ENCODE measurements at places on chromosomes 5 and 9.

DNA sequence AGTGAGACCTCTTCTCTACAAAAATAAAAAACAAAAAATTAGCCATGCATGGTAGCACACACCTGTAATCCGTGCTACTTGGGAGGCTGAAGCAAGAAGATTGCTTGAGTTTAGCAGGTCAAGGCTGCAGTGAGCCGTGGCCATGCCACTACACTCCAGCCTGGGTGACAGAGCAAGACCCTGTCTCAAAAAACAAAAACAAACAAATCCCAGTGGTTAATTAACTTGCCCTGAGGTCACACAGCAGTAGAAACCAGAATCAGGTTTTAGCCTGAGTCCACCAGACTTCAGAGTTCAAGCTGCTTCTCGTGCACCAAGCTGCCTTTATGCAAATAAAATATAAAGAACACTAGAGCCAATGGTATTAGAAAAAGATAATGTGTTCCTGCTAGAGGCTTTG is 169.7 kb downstream of the GOLPH3 start:
- DNase-seq: no peak

- DNase-seq: no peak
Observed at GRCh38 chr5:173764332-173765028, 123.7 kb upstream of the CPEB4 start.

DNA sequence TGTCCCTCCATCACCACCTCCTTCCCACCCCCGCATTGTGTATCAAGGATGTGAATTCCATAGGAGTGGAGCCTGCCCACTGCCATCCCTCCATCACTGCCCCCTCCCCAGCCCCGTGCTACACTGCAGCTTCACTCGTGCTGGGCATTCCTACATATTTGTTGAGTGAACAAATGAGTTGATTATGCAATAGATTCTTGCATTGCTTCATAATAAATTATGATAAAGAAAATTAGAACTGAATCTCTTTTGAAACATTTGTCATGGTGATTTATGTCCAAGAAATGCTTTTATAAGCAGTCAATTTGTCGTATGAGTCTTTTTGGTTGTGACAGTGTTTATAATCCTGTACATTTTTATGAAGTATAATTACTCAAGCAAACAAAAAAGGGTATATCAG is 83.2 kb downstream of the IRX1 start:
- no peak for DNase-seq

DNA sequence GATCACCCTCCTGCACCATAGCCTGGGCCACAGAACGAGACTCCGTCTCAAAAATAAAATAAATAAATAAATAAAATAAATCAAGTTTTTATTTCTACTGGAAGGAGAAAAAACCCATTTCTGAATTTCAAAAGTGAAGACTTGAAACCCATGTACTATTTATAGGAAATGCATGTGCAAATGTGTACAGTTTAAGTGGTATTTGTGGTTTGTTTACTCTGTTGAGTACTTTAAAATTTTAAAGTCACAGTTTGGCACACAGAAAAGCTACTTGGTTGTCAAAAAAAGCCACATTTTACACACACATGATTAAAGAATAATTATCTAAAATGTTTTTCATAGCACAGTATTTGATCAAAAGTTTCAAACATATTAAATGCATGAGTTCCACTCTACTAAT is 43.6 kb downstream of the NR3C1 start:
- no peak for DNase-seq

DNA sequence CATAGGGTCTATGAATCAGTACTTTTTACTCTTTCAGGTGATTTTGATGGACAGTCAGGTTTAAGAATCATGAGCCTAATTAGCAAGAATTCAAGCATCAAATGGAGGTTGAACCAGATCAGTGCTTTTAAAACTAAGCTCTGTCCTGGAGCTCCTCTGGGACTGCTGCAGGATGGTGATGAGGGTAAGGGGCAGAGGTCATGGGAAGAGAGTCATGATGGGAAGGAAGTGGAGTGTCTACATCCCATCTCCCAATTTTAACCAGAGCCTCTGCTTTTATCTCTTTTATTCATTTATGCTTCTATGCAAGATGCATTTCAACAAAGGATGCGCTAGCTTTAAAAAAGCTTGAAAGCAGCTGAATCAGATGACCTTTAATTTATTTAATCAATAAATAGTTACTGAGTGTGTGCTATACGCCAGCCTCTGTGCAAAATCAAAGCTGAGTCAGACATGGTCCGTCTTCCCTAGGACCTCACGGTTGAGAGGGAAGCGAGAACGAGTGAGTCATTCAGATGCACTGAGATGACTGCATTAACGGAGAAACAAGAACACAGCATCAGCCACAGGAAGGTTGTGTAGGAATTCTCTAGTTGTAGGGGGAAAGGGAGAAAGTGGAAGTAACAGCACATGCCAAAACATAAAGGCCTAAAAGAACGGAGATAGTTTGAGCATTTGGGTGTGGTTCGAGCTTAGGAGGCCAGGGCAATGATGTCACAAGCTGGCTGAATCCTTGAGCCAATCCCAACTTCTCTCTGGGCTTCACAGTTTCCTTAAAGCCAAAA is 441.6 kb upstream of the BRINP1 start:
- no peak for DNase-seq

DNA sequence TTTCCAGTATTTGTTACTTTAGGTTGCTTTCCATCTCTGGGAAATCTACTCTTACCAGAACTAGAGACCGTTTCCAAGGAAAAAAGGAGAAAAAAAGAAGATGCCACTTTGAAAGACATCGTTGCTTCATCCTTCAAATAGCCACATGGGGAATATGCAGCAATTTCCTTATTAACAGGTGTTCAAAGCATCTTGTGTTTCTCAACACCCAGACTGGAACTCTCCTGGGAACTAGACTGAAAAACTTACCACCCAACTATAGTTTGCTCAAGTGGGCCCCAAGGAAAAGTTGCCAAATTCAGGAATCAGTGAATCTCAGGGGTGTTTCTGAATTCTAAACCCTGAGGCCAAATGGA is 80.0 kb upstream of the JAK2 start:
- no peak for DNase-seq

GRCh38 chr5:148915224-148915817 is 88.9 kb downstream of the ADRB2 start:
- no peak for DNase-seq

- no peak for DNase-seq
Observed at GRCh38 chr9:112203536-112203935, 28.4 kb upstream of the SUSD1 start.

- DNase-seq: no peak
Observed at GRCh38 chr5:96823900-96824380, 16.2 kb upstream of the ERAP1 start.

GRCh38 chr9:116193636-116194035 is 40.0 kb downstream of the PAPPA start:
- DNase-seq: no peak

DNA sequence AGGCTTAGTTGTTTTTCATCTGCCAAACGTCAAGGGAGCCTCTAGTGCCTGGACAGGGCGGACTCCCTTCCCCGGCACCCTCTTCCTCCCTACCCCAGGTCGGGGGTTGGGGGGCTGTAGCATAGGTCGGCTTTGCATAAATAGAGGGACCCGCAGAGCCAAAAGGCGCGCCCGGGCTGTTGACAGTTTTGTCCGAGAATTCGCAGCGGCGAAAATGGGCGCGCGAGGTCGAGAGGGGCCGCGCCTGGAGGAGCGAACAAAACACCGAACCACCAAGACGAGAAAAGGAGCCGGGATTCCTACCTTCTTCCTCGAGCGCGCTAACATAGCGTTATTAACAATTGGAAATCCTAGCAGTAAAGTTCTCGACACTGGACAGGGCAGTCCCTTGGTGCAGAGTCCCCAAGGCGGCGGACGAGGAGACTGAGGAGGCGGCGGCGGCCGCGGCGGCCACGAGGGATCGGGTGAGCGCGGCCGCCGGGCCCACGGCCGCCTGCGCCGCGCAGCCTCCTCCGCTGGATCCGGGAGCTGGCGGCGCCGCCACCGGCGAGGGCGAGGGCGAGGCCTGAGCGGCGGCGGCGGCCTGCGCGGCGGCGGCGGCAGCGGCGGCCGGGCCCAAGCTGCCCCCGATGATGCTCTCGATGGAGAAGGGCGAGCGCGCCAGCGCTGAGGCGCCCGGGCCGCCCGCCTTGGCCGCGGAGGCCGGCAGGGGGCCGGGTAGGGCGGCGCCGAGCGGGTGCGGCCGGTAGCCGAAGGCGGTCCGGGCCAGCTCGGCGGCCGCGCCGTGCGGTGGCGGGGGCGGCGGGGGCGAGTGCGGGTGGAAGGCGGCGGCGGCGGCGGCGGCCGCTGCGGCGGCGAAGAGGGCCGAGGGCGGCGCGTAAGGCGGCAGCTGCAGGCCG is 1.7 kb downstream of the FOXD1 start:
- no peak for DNase-seq

DNA sequence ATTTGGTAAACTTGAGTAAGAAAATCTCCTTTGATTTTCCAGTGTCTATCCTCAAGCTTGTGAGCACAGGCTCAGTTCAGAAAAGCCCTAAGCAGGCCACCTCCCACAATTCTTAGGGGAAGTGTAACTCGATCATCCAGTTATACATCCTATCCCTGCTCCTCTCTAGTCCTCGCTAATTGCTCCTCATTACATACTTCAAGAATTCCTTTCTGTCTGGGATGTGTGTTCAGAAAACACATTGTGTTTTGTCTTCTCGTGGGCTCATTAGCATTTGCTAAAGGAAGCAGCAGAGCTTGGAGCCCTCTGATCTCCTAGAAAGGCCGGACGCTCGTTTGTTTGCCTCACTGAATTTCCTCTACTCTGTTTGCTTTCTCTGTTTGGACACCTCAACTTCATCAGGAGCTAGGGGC is 268.2 kb upstream of the RFX3 start:
- no peak for DNase-seq

- DNase-seq: no peak
Observed at GRCh38 chr5:134968055-134968454, 348 bp downstream of the CATSPER3 start.

- no peak for DNase-seq
Observed at GRCh38 chr9:34520505-34521385, 2.0 kb downstream of the ENHO start.

GRCh38 chr9:134546246-134546731 is 95.3 kb upstream of the COL5A1 start:
- DNase-seq: no peak

- no peak for DNase-seq
Observed at GRCh38 chr5:107801061-107801460, 130.3 kb upstream of the EFNA5 start.

- no peak for DNase-seq
Observed at GRCh38 chr5:101346906-101347305, 443.8 kb upstream of the ST8SIA4 start.

GRCh38 chr9:35909687-35910612 is 660 bp downstream of the SPAAR start:
- DNase-seq: no peak

DNA sequence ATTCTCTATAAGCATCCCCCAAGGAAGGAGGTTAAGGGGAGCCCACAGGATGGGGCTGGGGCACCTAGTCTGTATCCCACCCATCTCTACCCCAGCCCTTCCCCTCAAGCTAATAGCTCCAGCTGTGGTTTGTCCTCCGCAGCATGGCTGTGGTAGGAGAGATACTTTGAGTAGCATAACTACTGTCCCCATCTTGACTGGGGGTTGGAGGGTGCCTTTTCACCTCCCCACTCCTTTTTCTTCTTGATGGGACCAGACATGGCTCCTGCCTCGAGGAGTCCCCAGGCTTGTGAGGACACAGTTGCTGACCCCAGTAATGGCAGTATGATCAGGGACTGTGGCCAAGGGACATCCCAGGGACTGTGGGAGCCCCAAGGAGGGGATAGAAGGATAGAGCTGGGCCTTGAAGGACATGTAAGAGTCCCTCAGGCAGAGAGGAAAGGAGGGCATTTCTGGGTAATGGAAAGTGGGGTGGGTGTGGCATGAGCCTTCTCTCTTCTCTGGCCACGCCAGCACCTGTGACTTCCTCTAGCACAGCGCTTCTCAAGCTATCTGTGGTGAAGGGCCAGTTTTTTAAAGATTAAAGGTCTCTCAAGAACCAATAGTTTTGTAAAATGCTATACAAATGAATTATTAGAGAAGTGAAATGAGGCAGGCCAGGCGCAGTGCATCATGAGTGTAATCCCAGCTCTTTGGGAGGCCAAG is 14.0 kb downstream of the OLFML2A start:
- no peak for DNase-seq

GRCh38 chr5:112844489-112844888 is 16.6 kb upstream of the SRP19 start:
- DNase-seq: no peak

DNA sequence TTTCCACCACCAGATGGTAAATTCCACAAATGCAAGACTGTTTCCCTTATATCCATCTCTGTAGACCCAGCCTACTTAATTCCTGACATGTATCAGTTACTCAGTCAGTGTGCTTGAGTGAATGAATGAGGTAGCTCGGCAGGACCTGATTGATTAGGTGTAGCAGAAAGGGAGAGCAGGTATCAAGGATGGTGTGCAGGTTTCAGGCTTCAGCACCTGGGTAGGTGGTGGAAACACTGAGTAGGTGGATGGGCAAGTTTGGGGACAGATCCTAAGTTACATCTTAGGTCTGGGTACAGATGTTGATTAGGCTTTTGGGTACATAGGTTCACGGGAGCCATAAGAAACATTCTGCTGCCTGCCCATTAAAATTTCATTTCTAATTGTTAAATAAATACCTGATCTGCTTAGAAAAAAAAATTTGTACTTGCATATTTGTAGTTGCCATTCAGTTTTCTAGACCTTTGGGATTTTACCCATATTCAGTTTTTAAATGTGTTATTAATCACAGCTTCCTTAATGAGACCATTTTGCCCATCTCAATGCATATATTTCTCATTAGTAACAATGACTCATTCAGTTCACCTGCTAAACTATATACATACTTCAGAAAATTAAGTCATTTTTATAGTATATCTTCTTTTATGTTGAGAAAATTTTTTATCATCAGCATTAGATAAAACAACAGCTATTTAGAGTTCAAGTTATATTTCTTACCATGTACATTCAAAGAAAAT is 111.8 kb downstream of the INIP start:
- DNase-seq: no peak

DNA sequence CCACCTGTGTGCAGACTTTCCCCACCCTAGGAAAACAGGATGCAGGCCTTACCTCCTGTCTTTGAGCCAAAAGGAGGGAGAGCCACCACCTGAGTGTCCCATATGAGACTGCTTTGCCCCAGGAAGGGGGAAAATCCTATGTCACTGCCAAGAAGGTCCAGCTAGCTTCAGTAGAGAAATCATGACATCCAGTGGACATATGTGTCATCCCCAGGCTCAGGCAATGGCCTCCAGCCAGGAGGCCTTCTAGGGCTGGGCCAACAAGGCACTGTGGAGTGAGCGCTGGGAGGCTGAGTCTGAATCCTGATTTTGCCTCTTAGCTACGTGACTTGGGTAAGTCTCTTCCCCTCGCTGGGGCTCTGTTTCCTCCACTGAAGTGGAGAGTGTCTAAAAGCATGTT is 60.2 kb downstream of the SMIM23 start:
- DNase-seq: no peak

- no peak for DNase-seq
Observed at GRCh38 chr5:180100621-180101450, 29.3 kb upstream of the RNF130 start.

- DNase-seq: no peak
Observed at GRCh38 chr5:56517011-56517416, 283.9 kb upstream of the ANKRD55 start.

- no peak for DNase-seq
Observed at GRCh38 chr5:146199176-146199815, 4.1 kb upstream of the RBM27 start.

Measured in stimulated activated CD4-positive, alpha-beta T cell treated with anti-CD3 and anti-CD28 coated beads, TNF-alpha, amount 100 ng/mL, for 48 hours (primary cell).